ENCODE measurements at places on chromosomes 11 and 22. TPM values are rescaled to one million over a fixed set of nuclear protein-coding genes. Genes with fewer than 3 reads are reported as not detected.

The VEGFB gene
- total RNA-seq, result 108 TPM

The TMEM191B gene
- not detected for total RNA-seq

The GPHA2 gene
- total RNA-seq, result not detected

The SCUBE1 gene
- total RNA-seq, result 0.24 TPM

The OR4C6 gene
- not detected for total RNA-seq
